ENCODE measurements at places on chromosomes 13 and 19.
A peak's percentile ranks its signal among the peaks of the same experiment; 100 is the strongest.

DNA sequence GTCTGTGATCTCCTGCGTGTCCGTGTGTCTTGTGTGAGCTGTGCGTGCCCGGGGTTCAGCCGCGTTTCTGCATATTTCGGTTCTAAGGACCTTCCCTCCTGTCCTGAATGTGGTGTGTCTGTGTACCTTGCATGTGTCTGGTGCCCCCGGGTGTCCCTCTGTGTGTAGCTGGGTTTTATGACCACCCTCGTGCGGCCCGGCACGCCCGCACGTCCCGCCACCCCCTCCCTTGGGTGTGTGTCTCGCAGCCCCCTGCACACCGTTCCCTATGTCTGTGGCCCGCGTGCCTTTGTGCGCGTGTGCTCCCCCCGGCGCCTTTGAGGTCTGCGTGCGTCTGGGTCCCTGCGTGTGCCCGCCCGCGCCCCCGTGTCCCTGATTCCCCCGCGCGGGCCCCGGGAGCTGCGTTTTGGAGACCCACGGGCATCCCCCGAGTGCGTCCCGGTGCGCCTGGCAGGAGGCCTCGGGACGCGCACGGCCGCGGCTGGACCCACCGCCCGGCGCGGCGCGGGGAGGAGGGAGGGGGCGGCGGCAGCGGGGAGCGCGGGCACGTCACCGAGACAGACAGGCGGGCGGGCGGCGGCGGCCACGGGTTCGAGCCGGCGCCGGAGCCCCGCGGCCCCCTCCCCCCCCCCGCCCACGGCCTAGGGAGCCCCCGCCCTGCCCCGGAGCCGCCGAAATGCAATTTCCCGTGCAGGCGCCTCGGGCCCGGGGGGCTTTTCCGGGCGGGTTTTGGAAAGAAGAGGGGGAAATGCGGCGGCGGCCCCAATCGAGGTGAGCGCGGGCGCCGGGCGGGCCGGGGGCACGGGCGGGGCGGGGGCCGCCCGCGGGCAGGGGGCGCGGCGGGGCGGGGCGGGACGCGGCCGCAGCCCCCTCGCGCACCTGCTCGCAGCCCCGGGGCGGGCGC lies 12.0 kb upstream of the NANOS3 start:
- DNase-seq: no peak

GRCh38 chr19:43784241-43784980 lies 3.6 kb upstream of the KCNN4 start:
- peak; percentile 85 for DNase-seq

DNA sequence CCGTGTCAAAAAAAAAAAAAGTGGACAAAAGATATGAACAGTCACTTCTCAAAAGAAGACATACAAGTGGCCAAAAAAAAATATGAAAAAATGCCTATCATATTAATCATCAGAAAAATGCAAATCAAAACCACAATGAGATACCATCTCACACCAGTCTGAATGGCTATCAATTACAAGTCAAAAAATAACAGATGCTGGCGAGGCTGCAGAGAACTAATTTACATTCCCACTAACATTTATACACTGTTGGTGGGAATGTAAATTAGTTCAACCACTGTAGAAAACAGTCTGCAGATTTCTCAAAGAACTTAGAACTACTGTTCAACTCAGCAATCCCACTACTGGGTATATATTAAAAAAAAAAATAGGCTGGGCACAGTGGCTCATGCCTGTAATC lies 26.5 kb upstream of the FOXO1 start:
- DNase-seq: peak; percentile 31

GRCh38 chr13:46559272-46559805 lies 6.4 kb downstream of the LRCH1 start:
- peak; percentile 30 for DNase-seq

- peak; percentile 6 for DNase-seq
These were observed 8.6 kb downstream of the RPS9 start for GRCh38 chr19:54209058-54209810.

GRCh38 chr19:35048911-35049411 lies 7.4 kb downstream of the HPN start:
- DNase-seq: no peak

- DNase-seq: peak; percentile 56
These were observed 2.9 kb downstream of the LDLR start for GRCh38 chr19:11092181-11092538.

GRCh38 chr13:27425918-27426630 lies 1.7 kb downstream of the GTF3A start:
- DNase-seq: peak; percentile 63

- DNase-seq: no peak
These were observed 134.1 kb downstream of the KATNAL1 start for GRCh38 chr13:30173303-30173610.

DNA sequence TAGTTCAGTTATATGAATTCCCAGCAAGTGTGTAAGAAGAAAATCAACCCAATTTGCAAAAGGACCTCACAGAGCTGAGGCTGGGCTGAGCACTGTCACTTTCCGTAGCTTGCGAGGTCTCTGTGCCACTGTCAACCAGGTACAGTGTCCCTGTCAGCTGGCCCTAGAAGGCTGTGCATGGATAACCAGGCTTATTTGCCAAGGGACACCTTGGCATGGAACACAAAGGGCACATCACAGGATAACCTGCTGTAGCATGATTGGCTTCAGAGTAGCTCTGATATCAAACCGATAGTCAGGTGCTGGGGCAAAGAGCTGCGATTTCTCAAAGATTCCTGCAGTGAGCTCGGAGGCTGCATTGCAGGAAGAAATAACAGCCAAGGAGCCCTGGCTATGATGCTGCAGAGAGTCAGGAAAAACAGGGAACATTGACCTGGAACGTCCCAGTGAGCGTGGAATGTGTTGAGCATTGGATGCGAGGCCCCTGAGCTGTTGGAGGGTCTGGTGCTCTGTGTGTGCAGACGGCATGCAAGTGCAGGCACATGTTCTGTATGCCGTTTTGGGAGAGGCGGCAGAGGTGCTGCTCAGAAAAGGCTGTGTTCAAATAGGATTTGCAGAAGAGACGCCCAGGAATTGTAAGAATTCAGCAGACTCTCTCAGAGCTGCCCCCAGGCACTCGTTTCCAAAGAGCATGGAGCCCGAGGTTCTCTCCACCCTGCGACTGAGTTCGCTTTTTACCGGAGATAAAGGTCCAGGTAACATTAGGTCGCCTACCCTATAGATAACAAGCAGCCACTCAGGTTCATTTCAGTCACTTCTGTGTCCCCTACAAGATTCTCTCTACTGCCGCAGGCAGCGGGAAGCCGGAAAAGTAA lies 213.5 kb upstream of the IRS2 start:
- DNase-seq: no peak

GRCh38 chr13:30120133-30120822 lies 187.1 kb downstream of the KATNAL1 start:
- no peak for DNase-seq

DNA sequence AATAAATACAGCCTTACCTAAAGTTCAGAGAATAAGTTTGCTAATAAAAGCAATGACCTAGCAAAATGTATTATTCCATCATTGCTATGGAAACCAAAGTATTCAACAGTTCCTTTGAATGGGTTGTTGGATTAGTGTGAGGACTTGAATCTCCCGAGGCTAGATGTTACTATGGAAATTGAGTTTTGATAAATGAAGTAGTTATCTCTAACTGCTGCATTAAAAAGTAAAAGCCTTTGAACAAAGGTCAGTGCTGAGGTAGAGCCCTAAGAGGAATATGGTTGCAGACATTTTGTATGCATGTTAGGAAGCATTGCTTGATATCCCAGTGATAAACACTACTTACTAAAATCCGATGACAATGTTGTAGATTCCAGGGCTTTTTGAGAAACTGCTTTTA lies 6.2 kb downstream of the KLF5 start:
- DNase-seq: no peak

GRCh38 chr19:31718032-31718431 lies 368.8 kb upstream of the TSHZ3 start:
- DNase-seq: peak; percentile 71

- no peak for DNase-seq
These were observed 6.3 kb downstream of the CACTIN start for GRCh38 chr19:3620145-3620816.

- DNase-seq: no peak
These were observed 32.7 kb downstream of the ALG5 start for GRCh38 chr13:36966404-36966803.

DNA sequence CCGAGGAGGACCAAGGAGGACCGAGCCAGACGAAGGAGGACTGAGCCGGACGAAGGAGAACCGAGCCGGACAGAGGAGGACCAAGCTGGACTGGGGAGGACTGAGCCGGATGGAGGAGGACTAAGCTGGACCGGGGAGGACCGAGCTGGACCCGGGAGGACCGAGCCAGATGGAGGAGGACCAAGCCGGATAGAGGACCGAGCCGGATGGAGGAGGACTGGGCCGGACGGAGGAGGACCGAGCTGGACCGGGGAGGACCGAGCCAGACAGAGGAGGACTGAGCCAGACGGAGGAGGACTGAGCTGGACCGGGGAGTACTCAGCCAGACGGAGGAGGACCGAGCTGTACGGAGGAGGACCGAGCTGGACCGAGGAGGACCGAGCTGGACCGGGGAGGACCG lies 3.2 kb downstream of the PIP5K1C start:
- DNase-seq: no peak

- DNase-seq: no peak
These were observed 41.7 kb upstream of the UBL3 start for GRCh38 chr13:29892151-29892550.

- peak; percentile 17 for DNase-seq
These were observed 600 bp downstream of the UBE2S start for GRCh38 chr19:55406826-55407549.

- no peak for DNase-seq
These were observed 4.4 kb upstream of the PRX start for GRCh38 chr19:40417643-40417981.

GRCh38 chr13:113851826-113852535 lies 11.9 kb downstream of the GAS6 start:
- no peak for DNase-seq

DNA sequence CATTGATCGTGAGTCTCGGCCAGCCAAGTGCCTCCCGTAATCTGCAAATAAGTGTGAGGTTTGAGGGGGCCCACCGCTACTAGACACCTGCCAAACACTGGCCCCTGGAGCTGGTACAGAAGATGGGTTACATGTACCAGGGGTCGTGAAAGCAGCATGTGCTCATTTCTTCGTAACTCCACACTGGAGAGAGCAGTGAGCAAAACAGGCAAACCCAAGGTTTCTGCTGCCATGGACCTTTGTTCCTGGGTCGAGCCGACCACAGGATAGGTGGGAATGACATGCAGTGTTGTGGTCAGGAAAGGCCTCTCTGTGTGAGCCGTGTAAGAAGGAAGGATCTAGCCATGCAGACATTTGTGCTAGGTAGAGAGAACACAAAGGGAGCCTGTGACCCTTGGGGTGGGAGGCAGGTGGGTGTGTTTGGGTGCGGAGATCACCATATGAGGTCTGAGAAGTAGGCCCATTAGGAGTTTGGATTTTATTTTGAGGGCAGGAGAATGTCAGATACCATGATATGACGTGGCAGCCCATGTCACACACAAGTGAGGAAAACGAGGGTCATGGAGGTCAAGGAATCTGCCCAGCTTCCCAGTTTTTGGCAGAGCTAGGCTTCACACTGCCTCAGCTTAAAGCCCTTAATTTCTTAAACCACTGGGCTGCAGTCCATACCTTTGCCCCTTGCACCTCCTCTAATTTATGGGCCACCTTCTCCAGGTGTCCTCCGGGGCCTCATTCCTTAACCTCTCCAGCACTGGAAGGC lies 919 bp downstream of the GTF3A start:
- DNase-seq: no peak

DNA sequence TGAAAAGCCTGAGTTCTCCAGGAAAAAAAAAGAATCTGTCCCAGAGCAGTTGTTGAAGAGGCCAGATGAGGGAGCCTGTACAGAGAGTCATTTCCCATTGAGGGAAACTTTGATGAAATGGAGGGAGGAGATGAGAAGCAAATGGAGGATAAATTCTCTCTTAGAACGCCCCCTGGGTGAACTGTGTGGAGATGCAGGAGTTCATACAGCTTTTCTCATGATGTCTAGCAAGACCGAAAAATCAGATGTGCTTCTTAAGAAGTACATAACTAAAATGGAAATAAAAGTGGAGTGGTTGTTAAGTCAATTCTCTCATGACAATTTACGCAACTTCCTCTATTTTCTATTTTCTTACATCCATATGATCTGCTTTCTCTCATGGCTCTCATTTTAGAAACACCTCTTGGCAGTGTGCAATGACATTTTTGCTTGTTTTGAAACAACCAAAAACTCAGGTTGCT lies 1263.1 kb downstream of the PCDH9 start:
- peak; percentile 17 for DNase-seq

DNA sequence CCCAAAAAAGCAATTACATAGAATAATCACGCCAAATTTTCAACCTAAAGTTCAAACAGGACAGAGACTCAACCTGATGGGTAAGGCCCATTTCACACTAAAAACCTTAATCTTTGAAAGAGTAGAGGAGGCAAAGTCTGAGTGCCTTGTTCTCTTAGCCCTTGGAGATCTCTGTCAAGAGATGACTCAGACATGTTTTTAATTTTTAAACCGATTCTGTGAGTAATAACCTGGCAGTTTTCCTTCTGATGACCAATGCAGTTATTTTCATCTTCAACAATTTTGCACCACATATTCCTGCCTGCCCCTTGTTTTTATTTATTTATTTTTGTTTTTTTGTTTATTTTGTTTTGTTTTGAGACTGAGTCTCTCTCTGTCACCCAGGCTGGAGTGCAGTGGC lies 11.5 kb upstream of the TNFSF9 start:
- DNase-seq: peak; percentile 78

GRCh38 chr19:41619018-41619556 lies 7.8 kb downstream of the CEACAM4 start:
- DNase-seq: no peak

DNA sequence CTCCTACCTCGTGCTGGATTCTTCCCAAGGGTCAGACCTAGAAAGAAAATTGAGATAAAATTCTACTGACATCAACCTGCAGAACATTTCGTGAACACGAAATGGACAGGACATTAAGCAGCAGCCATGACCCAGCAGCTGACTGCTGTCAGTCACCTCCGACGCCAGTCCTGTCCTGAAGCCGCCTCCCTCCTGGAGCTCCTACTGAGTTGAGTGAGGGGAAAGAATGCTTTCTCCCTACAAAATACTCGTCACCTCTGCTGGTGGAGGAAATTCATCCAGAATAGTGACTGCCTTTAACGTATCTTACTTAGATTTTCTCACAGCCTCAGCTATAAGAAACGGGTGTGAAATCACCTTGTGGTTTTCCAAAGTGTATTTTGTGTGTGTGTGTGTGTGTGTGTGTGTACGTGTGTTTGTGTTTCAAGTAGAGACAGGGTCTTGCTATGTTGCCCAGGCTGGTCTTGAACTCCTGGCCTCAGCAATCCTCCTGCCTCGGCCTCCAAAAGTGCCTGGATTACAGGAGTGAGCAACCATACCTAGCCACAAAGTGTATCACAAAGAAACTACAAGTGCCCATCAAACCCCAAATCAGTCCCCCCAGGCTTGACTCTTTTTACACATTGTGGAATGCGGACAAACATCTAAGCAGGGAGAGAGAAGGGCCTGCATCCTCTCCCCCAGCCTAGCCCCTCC lies 2.3 kb upstream of the C13orf42 start:
- no peak for DNase-seq

Data from fibroblast of skin of abdomen (primary cell).